Posterior cingulate gyrus (tissue), 11 donors: ENCODE measurements at places on chromosomes 13 and 19.

DNA sequence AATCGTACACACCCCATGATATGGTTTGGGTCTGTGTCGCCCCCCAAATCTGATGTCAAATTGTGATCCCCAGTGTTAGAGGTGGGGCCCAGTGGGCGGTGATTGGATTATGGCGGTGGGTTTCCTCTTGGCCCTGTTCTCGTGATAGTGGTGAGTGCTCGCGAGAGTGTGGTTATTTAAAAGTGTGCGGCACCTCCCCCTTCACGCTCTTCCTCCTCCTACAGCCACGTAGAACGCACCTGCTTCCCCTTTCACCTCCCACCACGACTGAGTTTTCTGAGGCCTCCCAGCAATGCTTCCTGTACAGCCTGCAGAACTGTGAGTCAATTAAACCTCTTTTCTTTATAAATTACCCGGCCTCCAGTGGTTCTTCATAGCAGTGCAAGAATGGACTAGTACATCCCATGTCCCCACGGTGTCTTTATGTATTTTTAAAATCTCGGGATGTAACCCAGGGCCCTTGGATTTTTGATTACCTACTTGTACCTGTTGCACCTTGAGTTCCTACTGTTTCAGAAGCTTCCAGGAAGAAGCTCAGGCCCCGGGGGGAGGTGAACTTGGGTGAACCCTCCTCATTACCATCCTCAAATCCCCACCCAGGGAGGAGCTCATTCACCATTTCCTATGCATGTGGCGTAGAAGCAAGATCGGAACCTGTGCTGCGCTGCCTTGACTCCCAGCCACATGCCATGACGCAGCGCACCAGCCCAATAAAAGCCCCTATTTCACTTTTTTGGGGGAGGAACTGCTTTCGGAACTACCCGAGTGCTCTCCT lies 52.4 kb downstream of the TEX29 start:
- no peak for DNase-seq

DNA sequence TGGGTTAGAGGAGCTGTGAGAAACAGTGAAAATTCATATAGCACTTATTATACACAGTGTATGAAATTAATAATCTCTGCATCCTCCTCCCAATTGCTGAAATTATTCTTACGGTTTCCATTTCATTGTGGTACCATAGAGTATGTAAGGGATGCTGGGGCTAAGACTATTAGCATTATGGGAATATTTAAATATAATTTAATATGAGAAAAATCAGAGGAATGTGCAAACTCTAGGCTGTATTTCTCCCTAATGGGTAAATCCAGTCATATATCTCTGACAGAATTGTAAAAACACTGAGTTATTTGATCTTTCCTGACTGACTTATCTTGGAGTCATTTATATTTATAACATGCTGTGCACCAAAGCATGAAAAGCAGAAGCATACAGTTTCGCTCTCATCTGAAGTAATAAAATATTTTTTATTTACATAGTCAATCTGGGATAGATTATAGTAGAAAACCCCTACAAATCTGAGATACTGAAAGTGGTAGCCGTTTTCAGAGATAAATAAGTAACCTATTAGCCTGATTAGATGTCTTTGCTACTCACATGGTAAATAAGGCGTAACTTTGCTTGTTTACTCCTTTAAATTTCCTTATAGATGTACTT lies 34.9 kb downstream of the LRCH1 start:
- no peak for DNase-seq

- DNase-seq: no peak
Observed at GRCh38 chr19:8416796-8417195, 3.7 kb downstream of the MARCHF2 start.

DNA sequence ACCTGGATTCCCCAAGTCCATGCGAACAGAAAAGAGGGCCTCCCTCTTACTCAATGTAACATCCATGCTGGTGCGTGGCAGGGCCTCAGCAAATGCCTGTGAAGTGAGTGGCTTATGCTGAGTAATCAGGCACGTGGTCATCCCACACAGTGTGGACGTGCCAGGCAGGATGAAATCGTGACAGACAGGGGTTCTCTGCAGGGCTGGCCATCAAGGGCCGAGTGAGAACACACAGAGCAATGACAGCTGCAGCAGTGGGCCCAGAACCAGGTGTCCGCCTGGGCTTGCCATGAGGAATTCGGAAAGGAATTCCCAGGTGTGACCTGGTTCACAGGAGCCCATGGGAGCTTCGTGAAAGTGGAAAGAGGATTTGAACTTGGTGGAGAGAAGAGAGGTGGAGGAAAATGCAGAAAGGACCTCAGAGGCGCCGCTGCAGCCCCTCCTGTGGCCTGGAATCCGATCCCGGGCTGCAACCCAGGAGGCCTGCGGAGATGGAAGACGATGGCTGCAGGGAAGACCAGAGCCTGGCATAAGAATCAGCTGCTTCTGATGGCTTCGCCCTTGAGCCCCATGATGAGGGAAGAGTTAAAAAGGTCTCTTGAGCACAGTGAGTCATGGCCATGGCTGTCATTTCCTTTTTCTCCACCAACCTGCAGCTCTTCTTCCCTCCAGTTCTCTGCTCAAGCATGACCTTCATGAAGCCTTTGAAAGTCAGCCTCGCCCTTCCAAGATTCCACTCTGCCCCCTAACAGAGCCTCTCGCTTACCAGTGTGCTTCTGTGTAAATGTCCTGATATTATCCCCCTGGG lies 34.6 kb upstream of the SOX1 start:
- no peak for DNase-seq

- DNase-seq: no peak
Observed at GRCh38 chr19:28539759-28540158, 673.2 kb downstream of the UQCRFS1 start.

DNA sequence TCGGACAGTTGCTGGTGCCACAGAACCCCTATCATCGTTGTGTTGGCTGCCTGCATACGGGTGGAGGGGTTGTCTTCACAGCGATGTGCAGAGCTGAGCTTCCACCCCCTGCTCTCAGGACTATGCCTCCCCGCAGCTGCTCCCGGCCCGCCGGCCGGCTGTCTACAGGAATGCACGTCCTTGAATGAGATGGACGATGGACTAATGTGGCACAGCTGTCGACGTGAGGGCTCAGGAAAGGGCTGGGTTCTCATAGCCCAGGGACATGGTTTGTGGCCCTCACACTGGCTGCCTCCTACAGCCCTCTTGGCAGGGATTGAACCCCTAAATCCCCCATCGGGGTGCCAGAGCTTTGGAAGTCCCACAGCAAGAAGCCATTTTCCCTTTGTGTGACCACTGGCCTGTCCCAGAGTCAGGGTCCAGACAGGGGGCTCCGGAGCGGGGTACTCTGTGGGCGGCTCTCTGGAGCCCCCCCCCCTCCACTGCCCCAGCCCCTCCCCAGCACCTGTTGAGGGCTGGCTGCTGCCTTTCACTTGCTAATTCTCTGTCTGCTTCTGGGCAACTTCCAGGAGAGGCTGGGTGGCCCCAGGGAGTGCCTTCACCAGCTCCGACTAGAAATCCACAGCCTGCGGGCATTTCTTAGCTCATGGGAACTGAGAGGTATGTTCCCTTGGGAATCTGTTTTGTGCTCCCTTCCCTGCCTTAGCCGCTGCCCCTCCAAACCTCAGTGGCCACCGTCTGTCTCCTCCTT lies 40.2 kb downstream of the TSSK6 start:
- no peak for DNase-seq

- DNase-seq: no peak
Observed at GRCh38 chr19:18605546-18606280, 886 bp downstream of the CRLF1 start.

- no peak for DNase-seq
Observed at GRCh38 chr13:111034811-111035210, 80.3 kb upstream of the ARHGEF7 start.

GRCh38 chr13:46486270-46486669 lies 66.7 kb upstream of the LRCH1 start:
- DNase-seq: no peak

DNA sequence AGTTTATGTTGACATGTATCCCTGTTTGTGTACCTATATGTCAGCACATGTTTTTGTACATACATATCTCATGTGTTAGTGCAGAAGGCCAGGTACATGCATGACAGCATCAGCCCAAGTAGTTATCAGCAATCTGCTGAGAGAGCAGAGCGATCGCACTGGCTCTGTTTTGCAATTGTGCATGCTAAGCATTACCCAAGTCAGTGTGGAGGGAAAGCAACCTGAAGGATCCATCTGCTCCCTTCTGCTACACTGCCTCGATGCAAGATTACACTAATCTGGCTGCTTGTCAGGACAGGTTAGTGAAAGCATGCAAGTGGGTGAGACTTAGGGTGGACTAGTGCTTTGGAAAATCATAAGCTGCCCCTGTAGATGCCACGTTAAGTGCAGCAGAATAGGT lies 211.8 kb downstream of the PCCA start:
- no peak for DNase-seq

- no peak for DNase-seq
Observed at GRCh38 chr13:104008075-104008474, 941.9 kb upstream of the SLC10A2 start.

DNA sequence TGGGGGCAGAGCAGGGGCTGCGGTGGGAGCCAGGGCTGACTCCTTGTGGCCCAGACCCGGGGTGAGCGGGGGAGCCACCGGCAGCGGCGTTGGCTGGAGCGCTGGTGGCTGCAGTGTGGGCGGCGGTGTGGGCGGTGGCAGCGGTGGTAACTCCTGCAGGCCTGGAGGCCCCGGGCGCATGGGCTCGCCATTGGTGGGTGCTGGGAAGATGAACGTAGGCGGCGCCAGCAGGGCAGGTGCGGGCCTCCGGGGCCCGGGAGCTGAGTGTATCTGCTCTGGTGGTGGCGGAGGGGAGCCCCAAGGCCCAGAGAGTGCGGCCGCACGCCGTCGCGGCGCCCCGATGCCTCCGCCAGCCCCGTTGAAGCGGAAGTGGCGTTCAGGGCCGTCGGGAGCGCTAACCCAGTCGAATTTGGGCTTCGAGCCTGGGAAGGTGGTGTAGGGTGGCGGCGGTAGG lies 2.0 kb downstream of the GGN start:
- no peak for DNase-seq

DNA sequence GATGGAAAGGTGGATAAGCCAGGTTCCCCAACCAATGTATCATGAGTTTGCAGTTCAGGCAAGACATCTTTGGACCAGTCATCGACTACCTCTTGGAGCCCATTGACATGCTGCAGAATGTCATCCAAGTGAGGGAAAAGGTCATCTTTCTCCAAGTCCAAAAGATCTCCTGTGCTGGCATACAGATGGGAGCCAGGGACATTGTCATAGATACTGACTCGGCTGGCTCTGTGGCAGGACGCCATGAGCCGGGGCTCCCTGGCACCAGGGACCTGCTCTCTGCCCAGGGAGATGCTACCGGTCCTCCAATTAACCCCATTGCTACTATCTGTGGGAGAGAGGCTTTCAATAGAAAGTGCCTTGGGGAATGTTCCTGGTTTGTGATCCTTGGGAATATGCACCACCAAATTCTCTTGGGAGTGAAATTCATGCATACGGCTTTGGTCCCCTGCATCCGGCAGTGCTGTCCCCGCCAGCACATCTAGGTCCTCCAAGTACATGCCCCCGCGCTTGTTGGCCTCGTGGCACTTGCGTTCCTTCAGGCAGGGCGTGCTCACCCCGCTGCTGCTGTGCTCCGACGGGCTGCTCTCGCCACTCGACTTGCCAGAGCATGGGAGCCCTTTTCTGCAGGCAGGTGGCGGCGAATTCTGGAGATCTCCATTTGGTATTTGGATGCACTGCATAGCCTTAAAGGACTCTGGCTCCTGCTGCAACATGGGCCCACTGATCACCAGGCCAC lies 113.0 kb downstream of the KL start:
- DNase-seq: no peak
